Brain pericyte (primary cell): ENCODE measurements at places on chromosomes 7 and 10.
A peak's percentile ranks its signal among the peaks of the same experiment; 100 is the strongest.

DNA sequence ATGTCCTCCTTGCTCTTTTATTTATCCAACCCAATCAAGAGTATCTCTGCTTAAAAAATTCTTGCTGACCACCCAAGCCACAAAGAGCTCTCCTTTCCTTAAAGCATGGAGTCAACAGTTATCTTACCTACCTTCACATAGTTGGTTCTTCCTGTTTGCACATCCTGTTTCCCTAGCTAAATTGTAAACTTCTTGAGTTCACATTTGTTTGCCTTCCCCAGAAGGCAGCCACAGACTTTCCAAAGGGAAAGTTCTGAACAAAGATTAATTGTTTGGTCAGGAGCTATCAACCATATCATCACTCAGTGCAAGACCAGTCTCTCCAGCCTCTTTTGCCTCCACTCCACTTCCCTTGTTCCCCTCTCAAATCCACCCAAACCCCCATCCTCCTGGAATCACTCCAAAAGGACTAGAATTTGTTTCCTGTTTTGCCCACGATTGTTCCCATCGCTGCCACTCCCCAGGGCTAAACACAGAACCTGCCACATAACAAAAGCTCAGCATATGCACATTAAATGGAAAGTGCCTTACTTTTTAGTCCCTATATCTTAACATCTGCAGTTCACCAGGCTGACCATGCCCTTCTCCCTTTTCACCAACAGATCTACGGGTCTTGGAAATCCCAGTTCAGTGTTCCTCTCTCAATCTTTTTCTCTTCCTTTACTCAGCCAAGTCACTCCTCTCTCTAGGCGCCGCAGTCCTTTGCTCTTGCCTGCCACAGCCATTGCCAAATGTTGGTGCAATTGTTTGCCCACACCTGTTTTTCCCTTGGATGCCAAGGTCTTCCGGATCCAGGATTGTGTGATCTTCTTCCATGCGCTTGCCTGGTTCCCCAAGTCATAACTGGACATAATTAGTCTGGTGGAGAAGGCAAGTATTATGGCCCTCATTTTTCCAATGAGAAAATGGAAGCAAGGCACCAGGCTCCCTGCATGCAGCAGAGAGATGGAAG lies 265.5 kb downstream of the KCNMA1 start:
- DNase-seq: no peak

DNA sequence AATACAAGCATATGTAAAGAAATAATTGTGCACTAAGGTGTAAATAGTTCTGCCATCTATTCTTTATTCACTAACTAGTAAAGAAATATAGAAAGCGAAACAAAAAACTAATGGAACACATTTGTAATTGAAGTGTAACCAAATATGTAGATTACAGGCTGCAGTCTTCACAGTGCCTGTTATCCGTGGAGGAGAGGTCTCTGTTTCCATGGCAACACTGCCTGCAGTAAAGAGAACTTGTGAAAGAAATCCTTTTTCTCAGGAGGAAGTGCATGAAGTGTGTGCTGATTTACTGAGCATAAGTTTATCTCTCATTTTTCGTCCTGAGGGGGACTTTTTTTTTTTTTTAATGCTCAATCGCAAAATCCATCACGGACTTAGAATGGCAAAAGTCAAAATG lies 102.5 kb downstream of the APBB1IP start:
- no peak for DNase-seq

DNA sequence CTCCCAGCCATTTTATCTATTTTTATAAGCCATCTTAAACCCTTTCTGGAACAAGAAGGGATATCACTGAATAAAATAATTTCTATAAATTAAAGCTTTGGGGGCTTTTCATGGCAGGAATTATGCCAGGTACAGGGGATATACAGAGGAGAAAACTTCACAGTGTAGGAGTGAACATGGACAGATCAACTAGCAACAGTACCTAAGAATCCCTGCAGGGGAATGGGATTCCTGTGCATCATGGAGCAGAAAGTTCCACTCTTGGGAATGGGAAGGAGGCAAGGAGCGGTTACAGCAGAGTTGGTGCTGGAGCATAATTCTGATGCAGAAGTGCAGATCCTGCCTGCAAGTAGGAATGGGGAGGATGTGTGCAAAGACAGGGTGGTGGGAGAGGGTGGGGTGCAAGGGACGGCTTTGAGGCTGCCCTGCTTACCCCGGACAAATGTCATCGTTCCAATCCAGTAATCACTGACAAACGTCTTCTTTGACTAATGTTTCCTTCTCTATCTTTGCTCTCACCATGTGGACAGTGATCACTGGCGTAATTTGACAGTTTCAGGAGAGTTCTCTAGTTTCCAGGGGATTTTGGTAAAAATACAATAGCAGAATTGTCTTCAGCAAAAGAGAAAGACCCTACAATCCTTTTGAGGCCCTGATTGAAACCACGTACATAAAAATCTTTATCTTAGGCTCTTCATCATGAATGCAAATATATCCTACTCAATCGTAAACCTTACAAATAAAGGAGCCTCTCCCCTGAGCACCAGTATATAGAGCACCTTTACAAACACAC lies 196.7 kb downstream of the HECW1 start:
- no peak for DNase-seq

GRCh38 chr7:73741600-73741999 lies 3.0 kb upstream of the ABHD11 start:
- no peak for DNase-seq

- no peak for DNase-seq
These were observed 13.0 kb upstream of the FRA10AC1 start for GRCh38 chr10:93715345-93715744.

- DNase-seq: no peak
These were observed 420.6 kb downstream of the PLXNA4 start for GRCh38 chr7:132155715-132156114.

DNA sequence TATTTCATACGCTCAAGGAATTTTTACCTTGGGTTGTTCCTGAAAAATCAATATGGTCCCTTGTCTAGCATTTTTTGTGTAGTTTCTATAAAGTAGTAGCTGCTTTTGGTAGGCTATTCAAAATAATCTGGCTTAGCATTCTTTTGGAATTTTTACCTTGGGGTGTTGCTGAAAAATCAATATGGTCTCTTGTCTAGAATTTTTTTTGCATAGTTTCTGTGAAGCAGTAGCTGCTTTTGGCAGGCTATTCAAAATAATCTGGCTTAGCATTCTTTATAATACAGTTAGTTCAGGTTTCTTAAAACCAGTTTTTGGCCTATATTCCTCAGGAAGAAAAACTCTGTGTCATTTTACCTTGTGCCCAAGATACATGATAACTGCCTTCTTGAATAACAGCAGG lies 301.9 kb downstream of the SUGCT start:
- DNase-seq: no peak

DNA sequence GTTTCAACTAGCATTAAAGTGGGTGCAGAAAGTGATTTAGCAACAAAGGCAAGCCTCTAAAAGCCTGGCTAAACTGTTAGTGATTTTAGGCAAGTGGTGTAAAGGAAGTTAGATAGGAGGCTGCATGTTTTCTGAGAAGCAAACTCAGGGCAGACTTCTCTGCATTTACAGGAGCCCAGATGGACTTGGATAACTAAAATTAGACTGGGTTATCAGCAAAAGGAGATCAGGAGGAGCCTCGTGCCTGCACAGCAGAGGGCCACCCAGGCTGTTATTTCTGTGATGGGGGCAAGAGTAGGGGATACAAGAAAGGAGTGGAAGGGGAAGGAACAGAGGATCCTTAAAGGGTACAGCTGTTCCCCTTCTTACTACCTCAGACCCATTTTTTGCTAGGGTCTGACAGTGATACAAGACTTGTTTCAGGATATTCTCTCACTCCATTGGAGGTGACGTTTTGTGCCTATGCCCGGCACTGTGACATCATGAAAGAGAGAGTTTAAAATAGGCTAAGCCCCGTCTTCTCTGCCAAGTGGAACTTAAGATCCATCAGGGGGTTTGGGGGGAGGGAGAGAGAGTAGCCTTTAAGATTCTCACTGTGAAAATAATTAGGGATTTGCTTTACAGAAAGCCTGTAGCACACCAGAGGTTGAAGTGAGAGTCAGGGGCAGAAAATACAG lies 49.6 kb upstream of the PDCD4 start:
- DNase-seq: no peak

- DNase-seq: no peak
These were observed 88.6 kb downstream of the ATXN7L1 start for GRCh38 chr7:105787793-105788192.

DNA sequence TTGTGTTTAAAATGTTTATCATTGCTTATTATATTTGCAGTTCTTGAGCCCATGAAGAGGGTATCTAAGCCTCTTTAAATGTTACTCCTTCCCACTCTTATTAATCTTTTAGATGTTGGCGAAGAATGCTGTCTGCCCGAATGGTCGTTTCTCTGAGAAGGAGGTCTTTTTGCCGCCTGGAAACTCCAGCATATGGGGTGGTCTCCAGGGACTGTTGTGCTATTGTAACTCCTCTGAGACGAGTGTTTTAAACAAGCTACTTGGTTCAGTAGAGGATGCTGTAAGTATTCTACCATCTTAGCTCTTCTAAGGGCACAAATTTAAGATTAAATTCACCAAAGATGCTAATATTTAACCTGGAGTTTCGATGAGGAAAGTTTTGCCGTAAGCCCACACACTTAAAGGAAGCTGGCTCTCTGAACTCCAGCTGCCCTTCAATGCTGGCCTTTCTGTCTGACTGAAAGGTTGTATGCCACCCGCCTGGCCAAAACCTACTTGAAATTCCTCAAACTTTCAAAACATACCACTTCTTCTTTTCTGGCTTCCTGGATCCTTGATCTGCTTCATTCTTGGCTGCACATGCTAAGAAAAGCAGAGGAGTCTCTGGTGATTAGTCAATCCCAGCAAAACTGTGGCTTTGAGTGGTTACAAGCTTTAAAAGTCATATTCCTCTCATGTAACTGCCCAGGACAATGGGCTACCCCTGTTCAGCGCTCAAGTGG lies 74.7 kb downstream of the ABCA13 start:
- no peak for DNase-seq

DNA sequence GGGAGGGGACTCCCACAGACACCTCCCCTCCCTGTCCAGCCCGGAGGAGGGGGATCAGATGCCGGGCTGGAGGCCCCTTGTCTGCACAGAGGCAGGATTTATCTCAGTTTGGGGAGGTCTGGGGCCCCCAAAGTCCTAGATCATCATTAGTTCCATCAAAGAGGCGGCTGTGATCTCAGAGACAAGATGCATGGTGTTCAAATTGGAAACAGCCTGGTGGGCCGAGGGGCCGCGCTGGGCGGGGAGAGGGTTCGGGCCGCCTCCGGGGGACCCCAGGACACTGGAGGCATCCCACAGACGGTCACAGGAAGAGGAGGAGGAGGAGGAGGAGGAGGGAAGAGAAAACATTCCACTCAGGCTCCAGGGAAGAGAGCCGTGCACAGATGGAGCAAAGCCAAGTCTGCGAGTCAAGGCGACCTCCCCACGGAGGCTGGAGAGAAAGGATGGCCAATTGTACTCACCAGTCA lies 69.5 kb upstream of the CUX1 start:
- DNase-seq: no peak

DNA sequence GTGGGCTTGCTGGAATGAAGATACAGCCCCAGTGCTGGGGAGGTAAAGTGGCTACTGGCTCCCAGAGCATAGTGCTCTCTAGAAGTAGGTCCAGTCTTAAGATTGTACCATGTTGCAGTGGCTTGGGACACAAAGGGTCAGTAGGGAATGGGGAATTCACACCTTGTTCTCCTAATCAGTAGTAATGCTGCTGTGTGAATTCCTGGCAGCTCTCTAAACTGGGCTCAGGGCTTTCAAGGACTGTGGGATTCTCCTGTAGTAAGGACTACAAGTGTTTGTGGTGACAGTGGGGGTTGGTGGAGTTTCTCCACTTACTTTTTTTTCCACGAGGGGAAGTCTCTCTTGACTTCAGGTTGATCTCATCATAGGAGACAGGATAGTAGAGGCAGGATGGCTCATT lies 226.2 kb upstream of the TEX47 start:
- no peak for DNase-seq

DNA sequence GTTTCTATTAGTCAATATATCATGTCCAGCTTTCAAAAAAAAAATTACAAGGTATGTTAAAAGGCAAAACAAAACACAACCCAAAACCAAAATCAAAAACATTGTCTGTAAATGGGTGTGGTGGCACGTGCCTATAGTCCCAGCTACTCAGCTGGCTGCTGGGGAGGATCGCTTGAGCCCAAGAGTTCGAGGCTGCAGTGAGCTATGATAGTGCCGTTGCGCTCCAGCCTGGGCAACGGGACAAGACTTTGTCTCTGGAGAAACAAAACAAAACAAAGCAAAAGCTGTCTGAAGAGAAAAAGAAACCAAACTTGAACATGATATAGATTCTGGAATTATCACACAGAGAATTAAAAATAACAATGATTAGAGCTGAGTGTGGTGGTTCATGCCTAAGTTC lies 10.3 kb upstream of the CPA5 start:
- no peak for DNase-seq

GRCh38 chr10:68364101-68364886 lies 31.6 kb upstream of the PBLD start:
- no peak for DNase-seq

GRCh38 chr7:152136686-152137085 lies 111.2 kb downstream of the GALNT11 start:
- peak; percentile 13 for DNase-seq

GRCh38 chr10:94397549-94398370 lies 4.6 kb upstream of the TBC1D12 start:
- no peak for DNase-seq

DNA sequence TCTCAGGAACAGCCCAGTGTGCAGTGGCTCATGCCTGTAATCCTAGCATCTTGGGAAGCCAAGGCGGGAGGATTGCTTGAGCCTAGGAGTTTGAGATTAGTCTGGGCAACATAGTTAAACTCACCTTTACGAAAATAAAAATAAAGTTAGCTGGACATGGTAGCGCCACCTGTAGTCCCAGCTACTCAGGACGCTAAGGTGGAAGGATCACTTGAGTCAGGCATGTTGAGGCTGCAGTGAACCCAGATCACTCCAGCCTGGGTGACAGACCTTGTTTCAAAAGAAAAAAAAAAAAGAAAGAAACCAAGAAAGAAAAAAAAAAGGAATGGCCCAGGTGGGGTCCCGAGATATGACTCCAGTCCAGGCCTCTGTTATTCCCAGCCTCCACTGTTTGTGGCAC lies 96.6 kb downstream of the SLC25A13 start:
- no peak for DNase-seq

- no peak for DNase-seq
These were observed 46.1 kb downstream of the PROSER2 start for GRCh38 chr10:11869219-11869618.

- no peak for DNase-seq
These were observed 114.3 kb upstream of the TNS3 start for GRCh38 chr7:47696152-47696710.

DNA sequence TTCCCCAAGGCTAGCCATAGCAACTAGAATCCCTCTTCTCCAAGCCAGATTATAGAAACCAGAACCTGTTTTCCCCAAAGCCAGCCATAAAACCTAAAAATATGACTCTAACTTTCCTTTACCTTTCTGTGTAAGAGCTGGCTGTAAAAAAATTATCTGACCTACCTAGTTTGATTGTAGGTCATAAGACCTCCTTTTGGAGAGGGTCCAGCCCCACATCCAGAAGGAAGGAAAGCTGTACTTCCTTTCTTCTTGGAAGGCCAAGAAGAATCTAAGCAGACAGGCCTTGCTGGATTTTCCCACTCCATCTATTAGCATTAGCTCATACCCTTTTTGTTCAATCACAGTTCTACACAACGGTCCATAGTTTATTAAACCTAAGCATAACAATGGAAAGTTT lies 1006.3 kb downstream of the SORCS3 start:
- no peak for DNase-seq

- DNase-seq: no peak
These were observed 3.1 kb downstream of the AHCYL2 start for GRCh38 chr7:129227646-129228578.
